ENCODE measurements at places on chromosomes 2 and 18.

- DNase-seq = no peak
These were observed 11.5 kb downstream of the EVX2 start for GRCh38 chr2:176072292-176072669.

- peak; percentile 28 for DNase-seq
These were observed 6.4 kb downstream of the ITSN2 start for GRCh38 chr2:24353973-24354372.

GRCh38 chr2:48457227-48457626 is 72.7 kb upstream of the STON1 start:
- DNase-seq = no peak

GRCh38 chr2:12915787-12916186 is 199.1 kb downstream of the TRIB2 start:
- DNase-seq = no peak

DNA sequence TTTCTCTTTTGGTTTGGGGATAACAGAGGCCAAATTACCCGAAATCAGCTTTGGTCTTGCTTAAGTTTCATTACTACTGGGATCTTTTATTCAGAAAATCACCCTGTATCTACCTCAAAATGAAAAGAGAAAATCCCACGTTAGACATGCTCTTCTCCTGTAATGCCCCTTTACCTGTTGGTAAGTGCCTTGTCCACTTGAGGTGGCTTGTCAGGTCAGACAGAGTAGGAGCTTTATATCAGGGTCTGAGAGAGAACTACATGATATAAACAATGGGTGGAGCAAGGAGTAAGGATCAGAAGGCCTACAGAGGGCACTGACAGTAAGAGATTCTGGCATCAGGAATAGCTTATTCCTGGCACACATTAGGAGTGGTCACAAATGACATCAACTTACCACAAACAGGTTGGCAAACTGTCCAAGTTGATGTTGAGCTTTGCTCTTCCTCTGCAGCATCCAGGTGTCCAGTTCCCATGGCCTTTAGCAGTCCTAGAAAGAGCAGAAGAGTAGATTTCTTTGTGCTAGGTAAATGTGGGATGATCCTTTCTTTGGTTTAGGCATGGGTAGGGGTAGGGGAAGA is at the start of gene REG1B:
Gene REG1B, minus strand, starts transcription at position 209 of the 580 bp plus-strand sequence. CDS start 381 bp downstream, outside the sequence.
- no peak for DNase-seq

GRCh38 chr2:9086465-9086864 is 83.0 kb upstream of the MBOAT2 start:
- no peak for DNase-seq

DNA sequence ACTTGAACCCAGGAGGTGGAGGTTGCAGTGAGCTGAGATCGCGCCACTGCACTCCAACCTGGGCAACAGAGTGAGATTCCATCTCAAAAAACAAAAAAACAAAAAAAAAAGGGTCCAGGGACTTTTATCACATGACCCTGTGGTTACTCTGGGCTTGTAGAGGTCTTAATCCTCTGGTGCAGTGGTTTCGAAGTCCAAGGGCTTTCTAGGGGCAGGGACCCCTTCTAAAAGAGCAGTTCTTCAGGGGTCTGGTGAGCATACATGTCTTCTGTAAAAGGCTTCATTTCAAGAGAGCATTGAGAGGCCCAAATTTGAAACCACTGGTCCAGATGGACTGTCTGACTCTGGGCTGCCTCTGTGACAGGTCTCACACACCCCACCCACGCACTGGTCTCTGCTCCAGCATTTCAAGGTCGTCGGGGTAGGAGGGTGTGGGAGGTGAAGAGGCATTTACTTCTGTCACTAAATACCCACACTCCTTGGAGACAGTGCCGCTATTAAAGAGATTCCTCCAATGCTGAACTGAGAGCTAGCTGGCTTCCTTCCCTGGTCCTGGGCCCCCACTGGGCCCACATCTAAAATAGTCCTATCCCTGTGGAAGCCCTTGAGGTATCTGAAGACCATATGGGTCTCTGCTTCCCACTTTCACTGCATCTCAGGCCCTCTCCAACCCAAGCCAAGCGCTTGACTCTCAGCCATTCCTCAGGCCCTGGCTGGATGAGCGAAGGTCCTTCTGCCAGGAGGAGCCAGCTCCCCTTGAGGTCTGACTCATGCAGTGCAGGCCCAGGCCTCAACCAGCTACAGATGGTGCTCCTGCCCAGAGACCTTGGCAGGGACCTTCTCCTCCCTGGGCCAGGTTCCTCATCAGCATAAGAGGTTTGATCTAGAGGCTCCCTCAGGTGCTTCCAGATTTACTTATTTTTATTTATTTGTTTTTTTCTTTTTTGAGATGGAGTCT is 44.8 kb downstream of the PAX8 start:
- DNase-seq = peak; percentile 78

GRCh38 chr18:76991021-76991688 is 141.4 kb downstream of the MBP start:
- no peak for DNase-seq

DNA sequence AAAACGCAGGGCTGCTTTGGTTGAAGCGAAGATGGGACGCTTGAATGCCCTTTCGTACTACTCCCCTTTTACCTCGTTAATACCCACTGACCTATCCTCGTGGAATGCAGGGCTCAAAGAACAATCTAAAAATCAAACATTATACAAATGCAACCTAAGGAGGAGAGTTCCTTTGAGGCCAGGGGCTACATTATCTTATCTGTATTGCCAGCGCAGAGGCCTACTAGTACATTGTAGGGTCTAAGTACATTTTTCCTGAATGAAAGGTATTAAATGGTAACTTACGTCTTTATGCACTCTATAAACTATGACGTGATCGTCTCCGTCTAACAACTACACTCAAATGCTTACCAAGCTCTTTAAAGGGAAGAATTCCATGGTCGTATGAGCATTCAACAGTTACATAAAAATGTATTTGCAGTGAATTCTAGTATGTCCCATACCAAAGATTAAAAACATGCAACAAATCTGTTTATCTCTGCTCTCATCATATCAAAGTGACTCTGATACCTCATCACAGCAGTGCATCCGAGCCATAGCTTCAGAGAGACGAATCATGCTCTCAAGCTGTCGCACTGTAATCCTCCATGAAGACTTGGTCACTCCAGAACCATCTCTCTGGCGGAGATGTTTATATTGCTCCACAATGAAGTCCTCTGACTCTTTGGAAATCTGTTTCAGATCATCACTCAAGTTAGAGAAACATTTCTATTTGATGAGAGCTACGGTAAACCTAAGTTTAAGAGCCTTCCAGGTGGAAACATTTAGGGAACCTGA is 14.1 kb upstream of the LCT start:
- DNase-seq = no peak

DNA sequence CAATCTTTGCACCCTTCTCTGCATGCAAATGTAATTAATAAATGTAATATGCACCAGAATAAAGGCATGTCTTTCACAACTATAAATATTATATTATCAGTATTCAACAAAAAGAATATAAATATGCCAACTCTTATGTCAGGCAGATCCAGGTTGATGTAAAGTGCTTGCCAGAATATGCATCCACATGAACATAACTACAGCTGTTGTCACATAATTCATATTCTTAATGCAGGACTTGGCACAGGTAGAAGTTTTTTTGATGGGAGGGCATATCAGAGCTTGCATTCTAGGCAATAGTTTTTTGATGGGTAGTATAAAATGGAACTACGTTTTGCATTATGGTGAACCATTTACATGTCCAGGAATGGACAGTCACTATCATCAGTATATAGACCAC is 544.3 kb downstream of the ZNF804A start:
- DNase-seq = no peak

DNA sequence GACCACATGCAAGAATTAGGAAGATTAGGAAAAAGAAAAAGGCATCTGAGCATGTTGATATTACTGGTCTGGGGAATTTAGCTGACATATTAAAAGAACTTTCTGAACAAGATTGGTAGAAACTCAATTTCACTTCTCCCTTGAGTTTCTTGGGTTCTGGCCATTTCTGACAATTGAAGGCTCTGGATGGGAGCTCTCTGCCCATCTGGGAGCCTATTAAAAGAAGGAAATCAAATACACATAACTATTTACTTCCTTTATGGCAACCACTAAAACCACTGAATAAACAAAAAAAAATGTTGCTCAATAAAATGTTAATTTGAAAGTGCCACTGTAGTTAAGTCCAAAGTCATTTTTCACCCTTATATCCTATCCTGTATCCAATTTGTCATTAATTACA is 216.8 kb upstream of the HNMT start:
- DNase-seq = no peak
